Left ventricle myocardium inferior (tissue), 1 donor: ENCODE measurements at places on chromosomes 6 and 20.

GRCh38 chr20:57663681-57664451 lies 43.6 kb upstream of the ZBP1 start:
- DNase-seq: peak; percentile 10

DNA sequence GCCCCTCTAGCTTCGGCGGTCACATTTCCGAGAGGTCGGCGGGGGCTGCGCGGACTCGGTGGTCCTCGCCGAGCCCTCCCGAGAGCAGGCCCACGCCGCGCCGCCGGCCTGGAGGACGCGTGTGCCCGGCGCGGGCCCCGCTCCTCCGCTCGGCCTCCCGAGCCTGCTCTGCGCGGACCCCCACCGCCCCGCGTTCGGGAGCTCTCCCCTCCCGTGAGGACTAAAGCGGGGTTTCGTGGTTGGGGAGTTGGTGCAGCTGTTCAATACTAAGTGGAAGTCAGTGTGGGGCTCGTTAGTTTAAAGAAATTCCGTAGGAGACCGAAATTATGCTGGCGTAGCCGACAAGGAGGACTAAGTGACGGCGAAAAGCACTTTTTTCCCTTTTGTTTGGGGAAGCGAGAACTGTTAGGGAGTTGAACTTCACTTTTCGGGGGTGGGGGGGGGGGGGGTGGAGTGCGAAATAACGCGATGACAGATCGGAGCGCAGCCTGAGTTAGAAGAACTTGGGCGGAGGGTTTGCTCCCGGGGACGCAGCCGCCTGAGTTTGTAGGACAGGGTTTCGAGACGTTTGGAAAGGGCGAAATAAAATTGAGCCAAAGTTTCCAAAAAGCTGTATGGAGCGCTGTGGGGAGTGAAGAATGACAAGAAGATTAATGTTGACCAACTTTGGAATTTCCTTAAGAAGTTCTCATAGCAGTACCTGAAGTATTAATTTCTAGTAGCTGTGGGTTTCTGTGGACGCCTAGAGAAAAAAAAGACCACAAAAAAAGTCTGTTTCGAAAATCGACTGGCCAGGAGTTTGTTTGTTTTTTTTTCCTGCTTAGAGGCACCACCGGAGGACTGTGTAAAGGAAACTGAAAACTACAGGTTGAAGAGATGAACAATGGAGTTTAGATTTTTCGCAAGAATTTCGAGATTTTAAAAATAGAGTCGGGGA lies 1.4 kb downstream of the QKI start:
- DNase-seq: peak; percentile 58

DNA sequence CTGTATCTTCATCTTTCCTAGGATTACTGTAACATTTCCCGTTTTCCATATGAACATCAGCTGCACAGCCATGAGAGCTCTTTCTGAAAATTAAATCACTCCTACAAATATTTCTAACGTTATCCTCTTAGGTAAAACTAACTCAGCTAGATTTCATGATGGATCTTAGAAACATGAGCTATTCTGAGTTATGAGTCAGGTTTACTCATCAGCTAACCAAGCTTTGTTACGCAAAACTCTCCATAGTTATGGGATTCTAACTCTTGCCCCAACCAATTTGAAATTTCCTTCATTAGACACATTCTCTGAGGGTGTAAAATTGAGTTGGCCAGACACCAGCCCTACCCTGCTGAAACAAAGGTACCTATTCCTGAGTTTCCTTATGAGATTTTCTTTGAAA lies 14.0 kb downstream of the DEFB110 start:
- no peak for DNase-seq

- no peak for DNase-seq
Measured at GRCh38 chr6:96923400-96923799, 1.1 kb upstream of the KLHL32 start.

DNA sequence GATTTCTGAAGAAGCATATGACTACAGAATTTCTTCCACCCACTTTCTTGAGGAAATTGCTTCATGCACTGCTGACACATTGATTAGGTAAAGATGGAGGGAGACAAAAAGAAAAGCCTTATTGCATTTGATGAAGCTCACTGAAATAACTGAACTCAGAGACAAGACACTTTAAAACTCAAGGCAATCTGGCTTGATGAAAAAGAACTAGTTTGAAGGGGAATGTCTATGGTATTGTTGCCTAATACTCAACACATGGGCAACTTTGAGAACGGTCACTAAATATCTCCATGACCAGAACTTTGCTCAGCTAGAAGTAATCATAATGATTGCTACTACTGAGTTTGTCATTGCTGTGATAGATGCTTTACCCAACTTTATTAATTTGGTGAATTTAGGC lies 38.1 kb downstream of the HTR1B start:
- no peak for DNase-seq

DNA sequence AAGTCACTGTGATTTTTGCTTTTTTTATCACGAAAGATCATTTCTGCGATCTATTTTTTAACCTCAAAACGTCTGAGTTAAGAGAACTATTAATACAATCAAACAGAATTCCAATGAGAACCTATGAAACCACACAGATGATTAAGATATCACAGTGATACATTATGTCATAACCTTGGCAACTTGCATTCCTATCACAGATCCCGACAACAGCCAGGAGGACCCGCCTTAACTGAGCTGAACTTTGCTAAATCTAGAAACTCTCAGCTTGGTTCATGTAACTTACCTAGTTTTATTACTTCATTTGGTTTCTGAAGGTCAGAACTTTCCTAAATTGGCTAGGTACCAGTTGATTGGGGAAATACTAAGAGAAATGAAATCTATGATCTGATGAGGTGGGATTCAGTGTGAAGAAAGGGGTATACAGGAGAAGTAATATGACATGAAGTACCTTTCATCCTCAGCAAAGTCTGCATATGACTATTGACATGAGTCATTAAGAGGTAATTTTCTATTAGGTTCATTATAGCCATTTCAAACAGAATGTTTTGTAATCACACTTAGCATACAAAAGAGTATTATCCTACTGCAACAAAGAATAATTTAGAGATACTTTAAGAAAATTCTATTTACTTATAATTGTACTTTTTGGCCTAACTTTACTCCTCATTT lies 11.2 kb downstream of the LYRM4 start:
- DNase-seq: no peak

GRCh38 chr20:4511776-4512175 lies 209.9 kb upstream of the PRND start:
- DNase-seq: no peak

- DNase-seq: no peak
Measured at GRCh38 chr6:81759782-81760181, 7.3 kb upstream of the TENT5A start.

- no peak for DNase-seq
Measured at GRCh38 chr20:14826543-14827313, 489.3 kb upstream of the FLRT3 start.

DNA sequence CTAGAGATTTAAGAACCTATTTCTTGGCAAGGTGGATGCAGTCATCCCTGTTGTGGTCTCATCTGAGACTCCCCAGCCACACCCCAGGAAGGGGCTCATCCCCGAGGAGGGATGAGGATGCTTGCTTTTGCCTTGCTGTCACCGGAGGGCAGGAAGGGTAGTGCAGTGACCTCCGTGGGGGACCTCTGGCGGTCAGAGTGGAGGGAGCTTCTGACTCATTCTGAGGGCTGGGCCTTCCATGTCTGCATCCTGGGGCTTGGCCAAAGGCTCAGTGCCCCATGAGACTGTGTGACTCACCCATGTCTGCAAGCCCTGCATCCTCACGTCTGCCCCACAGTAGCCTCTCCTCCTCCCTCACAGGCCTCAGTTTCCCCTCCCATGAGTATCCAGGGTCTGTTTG lies 38.7 kb downstream of the UQCC2 start:
- DNase-seq: peak; percentile 91

- no peak for DNase-seq
Measured at GRCh38 chr6:34425132-34425497, 754 bp downstream of the RPS10 start.
